OCI-M1 (cell line): ENCODE measurements at places on chromosomes 12 and 14.

GRCh38 chr12:40146800-40147797, 41.2 kb upstream of the SLC2A13 start:
- no peak for DNase-seq

GRCh38 chr14:36465178-36465577, 54.9 kb downstream of the NKX2-1 start:
- no peak for DNase-seq

GRCh38 chr14:55332654-55333570, 61.7 kb downstream of the FBXO34 start:
- DNase-seq: peak; percentile 80

DNA sequence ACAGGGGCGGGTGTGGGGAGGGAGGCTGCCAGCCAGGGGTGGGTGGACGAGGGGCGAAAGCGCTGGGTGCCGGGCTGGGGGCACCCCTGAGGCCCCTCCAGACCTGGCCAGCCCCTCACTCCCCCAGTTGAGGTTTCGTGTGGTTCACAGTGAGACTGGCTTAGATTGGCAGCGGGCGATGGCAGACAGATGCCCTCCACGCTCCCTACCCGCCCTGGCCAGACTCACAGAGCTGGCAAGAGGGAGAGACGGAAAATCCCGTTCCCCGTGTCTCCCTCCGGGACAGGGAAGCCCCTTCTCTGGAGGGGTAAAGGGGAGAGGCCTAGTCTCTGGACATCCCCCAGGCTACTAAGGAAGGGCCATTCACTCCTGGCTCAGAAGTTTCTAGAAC, 33.2 kb upstream of the VPS37B start:
- DNase-seq: no peak

GRCh38 chr12:12735301-12735700, 18.1 kb downstream of the CDKN1B start:
- DNase-seq: peak; percentile 41

GRCh38 chr12:103829092-103829491, 11.9 kb downstream of the NT5DC3 start:
- DNase-seq: peak; percentile 53

DNA sequence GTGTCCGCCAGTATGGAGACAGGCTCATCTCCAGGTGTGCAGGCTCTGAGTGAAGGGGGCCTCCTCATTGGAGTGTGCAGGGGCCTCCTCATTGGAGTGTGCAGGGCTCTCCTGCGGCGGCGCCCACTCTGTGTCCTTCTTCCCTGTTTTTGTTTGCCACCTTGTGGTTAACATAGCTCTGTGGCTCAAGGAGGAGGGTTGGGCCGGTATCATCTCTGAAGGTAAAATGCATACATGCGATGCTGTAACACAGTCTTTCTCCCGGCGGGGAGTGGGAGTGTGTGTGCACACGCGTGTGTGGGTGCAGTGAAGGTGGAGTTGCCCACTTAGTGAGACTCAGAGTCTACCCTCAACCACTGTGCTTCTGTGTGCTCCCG, 429.4 kb downstream of the ZFP36L1 start:
- no peak for DNase-seq

DNA sequence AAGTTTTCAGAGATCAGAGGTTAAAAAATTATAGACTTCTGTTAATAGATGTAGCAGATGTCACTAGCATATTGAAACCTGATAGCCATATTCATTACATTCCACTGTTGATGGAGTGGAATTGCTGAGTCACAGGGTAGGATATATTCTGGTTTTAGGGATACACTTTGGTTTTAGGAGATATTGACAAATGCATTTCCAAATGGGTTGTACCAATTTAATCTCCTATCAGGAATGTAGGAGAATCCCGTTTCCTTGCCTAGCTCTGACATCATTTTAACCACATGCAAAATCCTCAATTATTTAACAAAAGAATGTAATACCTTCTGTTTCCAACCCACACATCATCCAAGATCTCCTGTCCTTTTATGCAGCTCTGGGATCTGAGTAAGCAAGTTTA, 30.7 kb upstream of the ESR2 start:
- DNase-seq: no peak

- no peak for DNase-seq
Measured at GRCh38 chr12:40727774-40728483, 35.7 kb downstream of the CNTN1 start.

GRCh38 chr12:48122065-48122834, 3.1 kb downstream of the PFKM start:
- peak; percentile 21 for DNase-seq

GRCh38 chr14:91372671-91373495, 44.7 kb downstream of the CCDC88C start:
- no peak for DNase-seq

- no peak for DNase-seq
Measured at GRCh38 chr12:80802652-80803400, 86.1 kb downstream of the MYF5 start.

DNA sequence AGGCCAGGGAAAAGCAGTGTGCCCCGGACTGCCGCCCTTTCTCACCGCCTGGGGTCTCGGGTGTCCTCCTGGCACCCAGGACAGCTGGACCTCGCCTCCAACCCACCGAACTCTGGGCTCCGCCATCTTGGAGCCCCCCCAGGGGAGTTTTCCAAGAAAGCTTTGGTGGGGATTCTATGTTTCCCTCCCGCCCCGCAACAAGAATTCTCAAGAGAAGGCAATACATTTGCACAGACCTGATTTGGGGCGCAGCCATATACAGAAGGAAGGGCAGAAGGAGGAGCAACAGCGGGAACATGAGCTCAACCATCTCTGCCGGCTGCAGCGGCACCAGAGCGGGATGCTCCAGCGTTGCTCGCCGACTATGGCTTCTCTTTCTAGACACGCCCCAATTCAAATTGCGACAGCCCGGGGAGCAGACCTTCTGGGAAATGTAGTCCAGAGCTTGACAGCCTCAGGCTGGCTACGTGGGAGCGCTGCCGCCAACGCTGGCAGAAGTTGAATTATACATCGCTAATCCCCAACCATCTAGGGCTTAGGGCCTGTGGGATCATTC, at the start of gene RDH11:
RDH11 (minus strand) TSS at position 371 of the 556 bp plus-strand sequence; CDS start at position 310, 61 bp downstream.
- peak; percentile 91 for DNase-seq

- no peak for DNase-seq
Measured at GRCh38 chr12:6830286-6830890, 2.2 kb downstream of the P3H3 start.

- no peak for DNase-seq
Measured at GRCh38 chr14:28767030-28767852, 654 bp downstream of the FOXG1 start.

GRCh38 chr12:113727651-113728061, 238.5 kb downstream of the RBM19 start:
- DNase-seq: no peak

- no peak for DNase-seq
Measured at GRCh38 chr12:44428825-44429224, 447.3 kb downstream of the NELL2 start.

GRCh38 chr14:32472076-32472475, 143.0 kb downstream of the AKAP6 start:
- DNase-seq: no peak

DNA sequence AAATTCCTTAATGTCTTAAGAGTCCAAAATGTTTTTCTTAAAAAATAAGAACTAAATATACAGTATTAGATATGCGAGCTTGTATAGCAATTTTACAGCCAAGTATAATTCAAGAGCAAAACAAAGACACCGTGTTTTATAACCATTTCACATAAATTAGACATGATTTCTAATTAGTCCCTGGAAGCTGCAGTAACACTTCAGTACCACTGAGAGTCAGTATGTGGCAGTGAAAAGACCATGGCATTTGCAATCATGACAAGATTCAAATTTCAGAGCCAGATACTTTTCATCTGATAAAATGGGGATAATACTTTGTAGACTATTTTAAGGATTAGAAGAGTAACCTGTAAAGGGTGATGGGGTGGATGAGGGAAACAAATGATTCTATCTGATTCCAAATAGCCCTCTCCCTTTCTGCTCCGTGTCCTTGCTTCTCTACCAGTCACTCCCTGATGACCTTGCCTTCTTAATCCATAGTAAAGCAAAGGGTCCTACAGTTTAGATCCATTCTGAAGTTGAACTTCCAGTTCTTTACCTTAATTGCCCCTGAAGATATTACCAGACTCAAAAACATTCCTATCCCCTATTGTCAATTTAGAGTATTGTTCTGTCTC, 145.4 kb upstream of the ABCD2 start:
- peak; percentile 53 for DNase-seq

- no peak for DNase-seq
Measured at GRCh38 chr12:31620311-31620710, 29.4 kb upstream of the DENND5B start.

- no peak for DNase-seq
Measured at GRCh38 chr14:71539650-71540285, 392.5 kb upstream of the RGS6 start.

- DNase-seq: peak; percentile 15
Measured at GRCh38 chr12:124679533-124680371, 112.3 kb upstream of the NCOR2 start.

DNA sequence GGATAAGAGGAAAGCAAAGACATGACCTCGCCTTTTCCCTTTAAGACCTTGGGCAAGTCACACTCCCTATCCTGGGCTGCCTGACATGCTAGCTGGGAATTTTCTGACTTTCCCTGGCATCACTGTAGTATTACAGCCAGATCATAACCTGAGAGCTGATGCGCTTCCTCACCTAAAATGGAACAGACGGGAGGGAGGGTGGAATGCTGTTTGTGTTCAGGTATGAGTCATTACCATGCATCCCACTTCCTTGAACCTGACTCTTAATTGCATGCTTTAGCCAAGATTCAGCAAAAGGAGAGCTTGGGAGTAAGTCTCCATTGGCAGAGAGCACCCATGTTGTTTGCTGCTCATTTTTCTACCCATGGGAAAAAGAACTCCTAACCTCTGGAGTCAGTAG, 156.5 kb downstream of the KCNK10 start:
- no peak for DNase-seq

DNA sequence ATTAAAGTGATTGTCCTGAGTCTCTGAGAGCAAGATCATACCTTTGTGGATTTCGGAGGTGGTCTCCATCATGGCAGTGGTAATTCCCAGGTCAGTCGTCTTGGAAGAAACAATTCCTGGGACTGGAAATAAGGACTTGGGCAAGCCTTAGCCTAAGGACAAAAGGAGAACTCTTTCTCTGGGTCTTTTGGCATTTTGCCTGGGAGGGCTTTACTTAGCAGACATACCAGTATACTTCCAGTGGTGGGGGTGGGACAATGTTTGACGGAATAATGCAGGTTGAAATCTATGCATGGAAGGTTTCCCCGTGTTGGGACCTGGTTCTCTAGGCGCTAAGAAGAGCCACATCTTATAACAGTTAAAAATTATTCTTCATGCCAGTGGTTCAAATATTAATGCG, 70.4 kb upstream of the USP44 start:
- DNase-seq: no peak

- DNase-seq: no peak
Measured at GRCh38 chr12:24582954-24583601, 365.8 kb downstream of the BCAT1 start.

DNA sequence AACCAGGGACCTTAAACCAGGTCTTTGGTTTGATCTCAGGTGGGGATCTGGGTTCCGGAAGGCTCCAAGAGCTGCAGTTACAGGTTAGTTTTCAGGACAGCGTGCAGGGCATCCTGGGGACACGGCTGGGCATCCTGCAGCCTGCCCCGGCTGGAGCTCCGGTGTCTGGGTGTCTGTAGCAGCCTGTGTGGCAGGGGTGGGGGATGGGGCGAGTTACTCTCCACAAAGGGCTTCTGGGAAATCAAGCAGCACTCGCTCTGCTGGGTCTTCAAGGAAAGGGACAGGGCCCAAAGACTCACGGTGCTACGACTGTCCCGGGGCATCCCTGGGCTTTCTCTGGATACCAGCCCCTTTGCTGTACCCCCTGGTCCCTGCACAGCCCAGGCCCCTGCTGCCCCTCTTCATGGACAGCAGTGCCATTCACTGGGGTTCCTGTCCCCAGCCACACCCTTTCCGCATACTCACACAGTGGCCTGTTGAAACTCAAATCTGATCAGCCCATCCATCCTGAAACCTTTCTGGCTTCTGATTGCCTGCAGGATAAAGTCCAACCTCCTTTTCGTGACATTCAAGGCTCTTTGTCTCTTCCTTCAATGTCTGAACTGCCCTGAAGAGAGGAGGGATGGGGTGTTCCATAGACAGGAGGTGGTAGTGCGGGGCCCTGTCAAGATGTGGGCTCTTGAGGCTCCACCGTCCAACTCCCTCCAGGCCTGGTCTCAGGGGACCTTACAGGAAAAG, 22.2 kb upstream of the PPP1R13B start:
- DNase-seq: no peak

- peak; percentile 79 for DNase-seq
Measured at GRCh38 chr14:24965934-24966578, 83.9 kb downstream of the STXBP6 start.

DNA sequence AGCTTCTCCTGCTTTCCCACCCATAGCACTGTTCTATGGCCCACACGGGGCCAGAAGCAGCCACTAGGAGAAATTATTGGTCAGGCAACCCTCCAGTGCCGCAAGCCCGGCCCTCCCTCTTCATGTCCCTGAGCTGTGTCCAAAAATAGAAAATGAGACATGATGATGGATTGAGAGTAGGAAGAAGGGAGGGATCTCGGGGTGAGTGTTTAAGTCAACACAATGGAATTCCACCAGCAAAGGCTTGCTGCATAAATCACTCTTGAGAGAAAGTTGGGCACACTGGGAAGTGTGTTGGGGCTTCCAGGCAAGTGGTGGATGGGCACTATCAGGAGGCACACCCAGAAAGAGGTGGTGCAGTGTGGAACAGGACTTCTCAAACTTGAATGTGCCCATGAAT, 94.2 kb downstream of the LLPH start:
- no peak for DNase-seq

DNA sequence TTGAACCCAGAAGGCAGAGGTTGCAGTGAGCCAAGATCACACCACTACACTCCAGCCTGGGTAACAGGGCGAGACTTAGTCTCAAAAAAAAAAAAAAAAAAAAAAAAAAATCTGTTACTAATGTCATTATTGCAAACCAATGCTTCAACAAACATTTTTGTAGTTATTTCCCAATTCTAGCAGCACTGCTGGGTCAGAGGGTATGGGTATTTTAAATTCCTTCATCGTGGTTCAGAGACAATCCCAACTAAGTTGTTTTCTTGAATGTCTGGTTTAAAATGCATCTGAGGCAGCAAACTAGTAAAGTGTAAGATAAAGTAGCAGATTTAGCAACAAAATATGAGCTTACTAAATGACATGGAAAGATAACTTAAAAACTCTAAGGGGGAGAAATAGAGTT, 65.6 kb downstream of the FERMT2 start:
- no peak for DNase-seq
